ENCODE measurements at places on chromosomes 7 and 10.

DNA sequence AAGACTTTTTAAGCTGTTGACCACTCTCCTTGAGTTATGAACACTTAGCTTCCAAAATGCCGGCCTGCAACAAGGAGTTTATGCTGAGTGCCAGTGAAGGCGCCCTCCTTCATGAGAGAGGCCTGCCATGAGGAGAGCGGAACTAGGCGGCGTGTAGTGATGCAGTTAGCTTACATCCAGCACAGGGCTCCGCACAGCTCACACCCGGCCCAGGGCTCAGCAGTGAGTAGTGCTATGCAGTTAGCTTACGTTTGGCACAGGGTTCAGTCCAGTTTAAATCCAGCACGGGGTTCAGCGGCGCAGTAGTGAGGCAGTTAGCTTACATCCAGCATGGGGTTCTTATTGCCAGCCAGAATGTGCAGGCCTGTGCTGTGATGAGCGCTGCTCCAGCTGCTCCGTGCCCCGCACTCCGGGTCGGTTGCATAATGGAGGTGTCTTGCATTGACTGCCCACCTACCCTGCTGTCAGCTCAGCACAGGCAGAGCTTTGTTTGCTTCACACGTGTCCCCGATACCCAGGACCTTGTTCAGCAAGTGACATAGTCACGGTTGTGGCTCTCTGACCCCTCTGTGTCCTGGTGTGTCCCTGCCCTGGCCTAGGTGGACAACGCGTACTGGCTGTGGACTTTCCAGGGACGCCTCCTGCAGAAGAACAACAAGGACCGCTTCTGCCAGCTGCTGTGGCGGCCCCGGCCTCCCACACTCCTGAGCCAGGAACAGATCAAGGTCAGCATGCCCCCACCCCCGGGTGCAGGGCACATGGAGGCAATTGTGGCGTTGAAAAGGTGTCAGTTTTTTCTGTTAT, 21.9 kb downstream of the EIF3B start:
- DNase-seq = no peak

GRCh38 chr10:60338002-60338564, 51.6 kb downstream of the ANK3 start:
- DNase-seq = no peak

GRCh38 chr7:139720705-139721231, 57.0 kb downstream of the HIPK2 start:
- DNase-seq = no peak

DNA sequence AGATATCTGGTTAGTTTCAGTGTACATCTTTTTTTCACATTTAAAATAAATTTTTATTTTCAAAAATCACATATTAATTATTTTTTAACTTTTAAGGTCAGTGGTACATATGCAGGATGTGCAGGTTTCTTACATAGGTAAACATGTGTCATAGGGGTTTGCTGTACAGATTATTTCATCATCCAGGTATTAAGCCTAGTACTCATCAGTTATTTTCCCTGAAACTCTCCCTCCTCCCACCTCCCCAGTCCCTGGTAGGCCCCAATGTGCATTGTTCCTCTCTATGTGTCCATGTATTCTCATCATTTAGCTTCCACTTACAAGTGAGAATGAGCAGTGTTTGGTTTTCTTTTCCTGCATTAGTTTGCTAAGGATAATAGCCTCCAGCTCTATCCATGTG, 323.0 kb downstream of the C7orf25 start:
- no peak for DNase-seq

GRCh38 chr7:77239471-77239870, 39.9 kb upstream of the FGL2 start:
- DNase-seq = no peak

DNA sequence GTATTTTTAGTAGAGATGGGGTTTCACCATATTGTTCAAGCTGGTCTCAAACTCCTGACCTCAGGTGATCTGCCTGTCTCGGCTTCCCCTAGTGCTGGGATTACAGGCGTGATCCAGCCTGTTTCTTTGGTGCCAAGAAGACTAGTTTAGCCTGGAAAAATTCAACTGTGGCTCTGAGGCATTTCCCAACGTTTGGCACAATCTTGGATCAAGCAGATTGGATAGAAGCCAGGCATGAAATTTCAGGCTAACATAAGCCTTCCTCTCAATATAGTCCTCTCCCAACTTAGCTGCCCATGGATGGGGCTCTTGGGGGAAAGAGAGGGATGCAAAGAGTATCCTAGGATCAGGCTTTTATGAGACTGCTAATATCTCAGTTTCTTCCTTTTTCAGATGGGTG, 53.8 kb downstream of the APBB1IP start:
- no peak for DNase-seq

DNA sequence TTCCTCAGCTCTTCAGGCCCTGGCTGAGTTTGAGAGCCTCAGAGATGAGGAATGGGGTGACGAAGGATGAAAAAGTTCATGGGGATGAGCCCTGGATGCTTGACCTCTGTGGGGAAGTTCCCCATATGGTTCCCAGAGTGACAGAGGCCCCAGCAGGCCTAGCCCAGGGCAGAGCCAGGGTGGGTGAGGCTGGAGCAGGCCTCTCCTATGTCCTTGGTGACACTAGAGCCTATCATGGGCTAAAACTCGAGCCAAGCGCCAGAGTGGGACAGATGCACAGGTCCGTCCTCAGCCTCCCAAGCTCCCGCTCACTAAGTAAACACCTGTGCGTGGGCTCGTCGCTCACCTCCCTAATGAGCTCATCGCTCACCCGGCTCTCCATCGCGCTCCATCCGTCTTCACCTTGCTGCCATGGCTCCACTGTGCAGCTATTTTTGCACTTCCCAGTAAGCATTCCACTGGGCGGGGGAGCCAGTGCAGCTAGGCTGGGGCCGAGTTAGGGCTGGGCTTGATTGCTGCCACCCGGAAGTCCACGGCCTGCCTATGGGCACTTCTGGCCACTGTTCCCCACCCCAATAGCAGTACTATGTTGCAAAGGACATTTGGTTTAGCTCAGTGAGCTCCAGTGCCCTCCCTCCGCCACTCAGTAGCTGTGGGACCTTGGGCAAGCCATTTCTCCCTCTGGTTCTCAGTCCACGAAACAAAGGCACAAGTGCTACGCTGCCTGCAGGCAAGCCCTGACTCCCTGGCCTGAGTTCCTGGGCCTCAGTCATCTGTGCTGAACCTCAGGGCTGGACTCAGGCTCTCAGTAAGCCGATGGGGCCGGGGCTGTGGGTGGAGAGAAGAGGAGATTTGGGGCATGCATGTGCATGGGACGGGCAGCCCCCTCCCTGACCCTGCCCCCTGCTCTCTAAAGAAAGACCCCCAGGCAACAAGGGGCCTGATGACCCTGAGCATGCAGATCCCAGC, 117.3 kb upstream of the PCBD1 start:
- no peak for DNase-seq

GRCh38 chr10:110209454-110209925, 2.1 kb downstream of the MXI1 start:
- no peak for DNase-seq

- no peak for DNase-seq
These were observed 38.9 kb downstream of the BMPR1A start for GRCh38 chr10:86795353-86795752.

DNA sequence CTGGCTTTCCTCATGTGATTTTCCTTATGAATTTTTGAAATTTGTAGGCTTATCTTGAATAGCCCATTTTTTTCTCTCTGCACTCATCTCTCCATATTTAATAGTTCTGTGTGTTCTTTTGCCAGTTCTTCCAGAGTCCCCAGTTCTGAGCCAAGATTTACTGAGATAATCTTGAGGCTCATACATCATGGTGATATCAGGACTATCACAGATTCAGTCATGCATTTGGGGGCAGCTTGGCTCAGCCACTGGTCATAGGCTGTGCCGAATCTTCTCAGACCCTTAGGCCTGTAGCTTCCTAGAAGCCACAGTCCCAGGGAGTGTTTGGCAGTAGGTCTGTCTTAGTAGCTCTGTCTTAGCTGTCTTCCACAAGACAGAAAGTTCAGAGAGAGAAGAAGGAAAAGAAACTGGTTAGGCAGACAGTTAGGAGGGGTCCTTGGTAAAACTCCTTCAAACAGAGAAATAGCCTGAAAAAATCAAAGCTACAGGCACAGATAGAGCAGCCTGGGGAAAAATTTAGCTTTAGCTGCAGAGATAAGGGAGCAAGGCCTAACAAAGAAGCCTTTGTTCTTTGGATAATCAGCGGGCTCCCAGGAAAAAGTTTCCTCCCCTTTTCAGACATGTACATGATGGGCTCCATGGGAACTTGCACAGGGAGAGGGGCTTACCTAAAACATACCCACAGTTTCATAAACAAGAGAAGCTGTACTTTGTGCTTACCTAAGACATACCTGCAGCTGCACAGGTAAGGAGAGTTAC, 29.1 kb downstream of the FAS start:
- no peak for DNase-seq

DNA sequence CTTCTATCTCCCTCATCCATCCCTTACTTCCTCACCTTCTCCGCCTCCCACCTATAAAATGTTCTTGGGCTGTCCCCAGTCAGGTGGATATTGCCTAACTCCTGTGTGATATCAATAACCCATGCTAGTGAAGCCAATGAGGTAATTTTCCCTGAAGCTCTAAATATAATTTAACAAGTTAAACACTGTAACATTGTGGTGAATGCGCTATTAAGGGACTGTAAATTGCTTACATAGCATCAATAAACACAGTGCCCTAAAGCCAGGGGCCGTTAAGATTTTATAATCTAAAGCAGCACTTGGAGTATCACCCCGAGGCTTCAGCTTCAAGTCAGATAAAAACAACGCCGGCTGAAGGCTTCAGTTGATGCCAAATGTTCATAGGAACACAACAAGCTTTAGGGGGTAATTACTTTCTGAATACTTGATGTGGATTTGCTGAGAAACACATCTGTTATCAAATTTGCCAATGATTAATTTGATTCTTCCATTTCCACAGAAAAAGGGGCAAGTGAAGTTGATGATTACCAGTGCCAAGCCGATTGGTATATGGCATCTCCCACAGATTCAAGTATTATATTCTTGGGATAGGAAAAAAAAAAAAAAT, 138.4 kb downstream of the CREB5 start:
- DNase-seq = no peak

- DNase-seq = no peak
These were observed 1288.5 kb upstream of the AUTS2 start for GRCh38 chr7:68309806-68310205.

DNA sequence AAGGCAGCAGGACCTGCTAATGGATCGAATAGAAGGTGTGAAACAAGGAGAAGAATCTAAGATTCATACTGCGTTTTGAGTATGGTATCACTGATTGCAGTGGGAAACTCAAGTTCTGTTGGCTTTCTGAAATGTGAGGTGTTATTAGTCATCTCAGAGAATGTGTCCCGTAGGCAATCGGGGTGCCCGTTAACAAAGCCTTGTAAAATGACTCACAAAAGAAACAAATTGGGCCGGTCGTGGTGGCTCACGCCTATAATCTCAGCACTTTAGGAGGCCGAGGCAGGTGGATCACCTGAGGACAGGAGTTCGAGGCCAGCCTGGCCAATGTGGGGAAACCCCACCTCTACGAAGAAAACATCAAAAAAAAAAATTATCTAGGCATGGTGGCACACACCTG, 118.2 kb upstream of the C7orf33 start:
- no peak for DNase-seq

GRCh38 chr10:100297242-100297641, 10.8 kb upstream of the BLOC1S2 start:
- no peak for DNase-seq

- no peak for DNase-seq
These were observed 10.3 kb downstream of the NPTX2 start for GRCh38 chr7:98627413-98627790.

DNA sequence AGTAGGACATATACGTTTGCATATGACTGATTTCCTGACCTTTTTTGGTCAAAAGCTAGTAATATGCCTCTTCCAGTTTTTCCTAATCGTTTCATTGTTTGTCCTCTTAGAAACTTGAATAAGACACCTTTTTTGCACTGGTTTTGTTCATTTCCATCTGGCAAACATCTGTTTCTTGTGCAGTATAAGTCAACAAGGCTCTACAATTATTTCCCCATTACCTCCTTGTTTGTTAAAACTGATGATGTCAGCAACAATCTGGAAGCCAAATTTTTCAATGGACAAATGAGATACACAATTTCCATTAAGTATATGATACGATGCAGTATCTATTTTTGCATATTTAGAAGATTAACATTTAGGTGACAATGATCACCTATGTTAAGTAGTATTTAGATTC, 148.8 kb downstream of the NRBF2 start:
- no peak for DNase-seq

DNA sequence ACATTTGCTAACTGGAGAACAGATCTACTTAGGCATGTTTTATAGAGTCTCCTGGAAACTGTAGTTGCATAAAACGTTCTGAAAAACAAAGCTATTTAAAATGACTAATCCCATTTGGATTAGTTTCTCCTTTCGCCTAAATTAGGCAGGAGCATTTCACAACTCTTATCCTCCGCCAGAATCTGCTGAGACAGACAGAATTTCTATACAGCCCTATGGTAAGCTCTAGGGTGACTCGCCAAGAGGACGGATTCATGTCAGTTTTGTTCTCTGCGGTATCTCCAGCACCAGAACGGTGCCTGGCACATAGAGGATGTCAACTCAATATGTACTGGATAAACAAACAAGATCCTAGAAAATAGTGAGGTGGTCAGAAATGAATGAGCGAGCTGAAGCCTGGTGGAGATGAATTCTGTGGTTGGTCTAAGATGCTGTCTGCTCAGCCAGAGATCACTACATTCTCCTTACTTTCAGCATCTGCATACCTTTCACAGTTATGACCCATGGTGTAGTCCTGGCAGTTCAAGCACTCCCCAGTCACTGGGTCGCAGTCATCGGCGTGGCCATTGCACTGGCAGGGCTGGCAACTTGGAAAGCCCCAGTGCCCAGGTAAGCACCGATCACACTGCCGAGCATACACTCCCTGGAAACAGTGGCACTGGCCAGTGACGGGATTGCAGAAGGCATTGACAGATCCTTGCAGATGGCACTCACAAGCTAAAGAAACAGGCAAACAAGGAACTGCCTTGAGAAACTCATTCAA, 44.0 kb downstream of the LAMB1 start:
- no peak for DNase-seq

DNA sequence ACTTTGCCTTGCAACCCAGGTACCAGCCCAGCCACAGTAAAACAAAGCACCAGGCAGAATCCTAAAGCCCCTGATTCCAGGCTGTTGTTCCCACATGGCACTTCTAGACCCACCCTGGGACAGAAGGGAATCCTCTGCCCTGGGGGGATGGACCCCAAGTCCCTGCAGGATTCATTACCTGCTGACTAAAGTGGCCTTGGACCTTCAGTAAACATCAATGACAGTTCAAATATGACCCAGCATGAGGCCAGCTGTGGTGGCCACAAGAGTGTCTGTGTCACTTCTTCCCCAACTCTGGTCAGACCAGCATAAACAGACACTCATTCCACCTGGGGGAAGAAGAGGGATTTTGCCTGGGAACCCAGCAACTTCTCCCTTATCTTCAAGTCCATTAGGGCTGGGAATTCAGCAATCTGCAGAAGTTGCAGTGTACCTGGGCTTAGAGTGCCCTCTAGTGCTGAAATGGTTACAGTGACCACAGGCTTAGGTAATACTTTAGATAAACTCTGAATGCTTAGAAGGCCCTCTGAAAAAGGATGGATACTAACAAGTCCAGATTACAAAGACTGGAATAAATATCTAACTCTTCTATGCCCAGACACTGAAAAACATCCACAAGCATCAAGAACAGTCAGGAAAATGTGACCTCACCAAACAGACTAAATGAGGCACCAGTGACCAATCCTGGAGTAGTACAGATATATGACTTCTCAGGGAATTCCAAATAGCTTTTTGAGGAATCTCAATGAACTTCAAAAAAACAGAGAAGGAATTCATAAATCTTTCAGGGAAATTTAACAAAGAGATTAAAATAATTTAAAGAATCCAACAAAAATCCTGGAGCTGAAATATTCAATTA, 108.5 kb upstream of the TMEM168 start:
- DNase-seq = no peak

- no peak for DNase-seq
These were observed 148.3 kb downstream of the NOC3L start for GRCh38 chr10:94214481-94214893.

GRCh38 chr10:2201534-2202099, 464.3 kb upstream of the ADARB2 start:
- DNase-seq = no peak

All from cortex of kidney (tissue), 1 donor.